ENCODE measurements at places on chromosomes 6 and 20.

DNA sequence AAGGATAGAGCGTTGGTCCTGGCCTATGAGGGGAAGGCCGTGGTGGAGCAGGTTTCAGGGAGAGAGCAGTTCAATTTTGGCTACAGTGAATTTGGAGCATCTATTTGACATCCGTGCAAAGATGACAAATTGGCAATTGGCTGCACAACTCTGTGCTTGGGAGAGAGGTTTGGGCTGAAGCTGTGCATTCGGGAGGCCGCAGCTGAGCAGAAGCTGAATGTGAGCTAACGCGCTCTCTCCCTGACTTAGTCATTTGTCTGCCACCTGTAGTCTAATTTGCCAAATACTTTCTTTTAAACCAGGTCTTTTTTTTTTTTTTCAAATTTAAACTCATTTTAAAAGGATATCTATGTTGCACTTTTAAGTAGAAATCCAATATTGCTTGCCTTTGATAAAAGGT, 78.8 kb downstream of the PHACTR3 start:
- DNase-seq: no peak

DNA sequence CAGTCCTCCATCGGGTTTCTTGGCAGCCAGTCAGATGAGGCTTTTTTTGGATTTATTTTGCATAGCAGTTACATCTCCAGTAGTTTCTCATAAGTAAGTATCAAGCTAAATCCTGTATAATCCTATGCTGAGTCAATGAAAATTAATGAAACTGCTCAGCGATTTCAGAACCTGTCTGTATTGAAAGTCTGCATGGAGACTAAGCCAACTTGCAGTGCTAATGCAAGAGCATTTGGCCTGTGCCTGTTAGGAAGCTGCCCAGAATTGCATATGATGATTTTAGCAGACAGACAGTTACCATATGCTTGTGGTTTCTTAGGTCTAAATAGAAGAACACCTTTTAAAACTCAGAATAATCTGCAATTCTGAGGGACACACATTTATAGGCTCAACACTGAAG, 25.2 kb upstream of the LRRN4 start:
- DNase-seq: no peak

DNA sequence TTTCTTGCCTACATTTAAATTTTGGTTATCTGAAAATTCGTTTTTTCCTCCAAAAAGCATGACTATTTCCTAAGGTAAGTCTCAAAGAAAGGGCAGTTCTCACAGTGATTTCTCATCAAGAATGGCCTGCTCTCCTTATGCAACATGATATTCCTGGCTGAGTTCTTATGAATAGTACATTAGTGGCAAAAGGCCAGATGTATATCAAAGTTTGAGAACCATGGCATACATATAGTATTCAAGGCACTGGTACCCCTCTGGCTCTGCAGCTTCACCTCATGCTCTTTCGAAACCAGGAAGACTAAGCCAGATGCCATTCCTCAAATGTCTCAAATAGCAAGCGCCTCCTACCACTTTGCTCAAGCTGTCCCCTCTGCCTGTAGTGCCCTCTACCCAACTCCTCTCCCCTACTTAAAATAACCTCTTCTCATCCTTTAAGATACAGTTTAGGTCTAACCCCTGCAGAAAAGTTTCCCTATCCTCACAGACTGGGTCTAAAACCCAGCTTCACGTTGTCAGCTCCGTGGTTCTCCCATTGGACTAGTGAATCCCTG, 280.3 kb downstream of the HACE1 start:
- DNase-seq: no peak

- DNase-seq: no peak
Observed at GRCh38 chr6:56739836-56740815, 97.4 kb upstream of the DST start.

GRCh38 chr20:4800131-4800530, 78.4 kb downstream of the PRND start:
- no peak for DNase-seq

GRCh38 chr6:149275621-149276020, 41.9 kb upstream of the TAB2 start:
- no peak for DNase-seq

GRCh38 chr6:160455081-160455480, 106.9 kb downstream of the SLC22A3 start:
- DNase-seq: no peak

- DNase-seq: no peak
Observed at GRCh38 chr6:41561931-41562911, 16.0 kb downstream of the FOXP4 start.

DNA sequence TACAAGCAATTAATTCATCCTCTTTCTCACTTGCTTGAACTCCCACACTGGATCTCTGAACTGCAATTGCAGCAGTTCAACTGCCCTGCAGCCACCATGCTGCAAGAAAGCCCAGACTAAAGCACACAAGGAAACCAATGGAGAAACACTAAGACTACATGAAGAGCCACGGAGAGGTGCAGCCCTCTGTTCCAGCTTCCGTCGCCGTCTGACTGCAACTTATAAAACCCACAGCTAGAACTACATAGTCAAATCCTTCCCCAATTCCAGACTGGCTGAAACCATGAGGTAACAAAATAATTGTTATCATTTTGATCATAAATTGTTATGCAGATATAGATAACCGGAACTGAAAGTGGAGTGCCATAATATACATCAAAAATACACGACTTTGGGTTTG, 21.1 kb upstream of the THEMIS start:
- DNase-seq: no peak

DNA sequence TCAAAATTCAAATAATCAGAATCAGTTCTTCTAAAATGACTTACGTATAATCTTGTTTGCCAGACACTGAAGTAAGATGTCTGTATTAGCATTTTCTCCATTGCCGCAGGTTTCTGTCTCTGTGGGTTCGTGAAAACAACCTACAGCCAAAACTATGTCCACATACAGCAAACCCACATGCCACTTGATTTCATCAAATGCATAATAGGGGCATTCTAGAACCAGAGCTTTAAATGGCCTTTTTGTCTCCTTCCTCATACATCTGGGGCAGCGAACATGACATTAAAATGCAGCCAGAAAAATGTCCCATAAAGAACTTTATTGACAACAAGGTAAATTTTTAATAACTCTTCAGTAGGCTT, 90.2 kb upstream of the QKI start:
- no peak for DNase-seq

- no peak for DNase-seq
Observed at GRCh38 chr6:26273673-26274588, 91.1 kb upstream of the BTN3A2 start.

GRCh38 chr6:37407948-37408347, 25.1 kb upstream of the CMTR1 start:
- DNase-seq: no peak

GRCh38 chr6:68689910-68690309, 54.8 kb downstream of the ADGRB3 start:
- no peak for DNase-seq

DNA sequence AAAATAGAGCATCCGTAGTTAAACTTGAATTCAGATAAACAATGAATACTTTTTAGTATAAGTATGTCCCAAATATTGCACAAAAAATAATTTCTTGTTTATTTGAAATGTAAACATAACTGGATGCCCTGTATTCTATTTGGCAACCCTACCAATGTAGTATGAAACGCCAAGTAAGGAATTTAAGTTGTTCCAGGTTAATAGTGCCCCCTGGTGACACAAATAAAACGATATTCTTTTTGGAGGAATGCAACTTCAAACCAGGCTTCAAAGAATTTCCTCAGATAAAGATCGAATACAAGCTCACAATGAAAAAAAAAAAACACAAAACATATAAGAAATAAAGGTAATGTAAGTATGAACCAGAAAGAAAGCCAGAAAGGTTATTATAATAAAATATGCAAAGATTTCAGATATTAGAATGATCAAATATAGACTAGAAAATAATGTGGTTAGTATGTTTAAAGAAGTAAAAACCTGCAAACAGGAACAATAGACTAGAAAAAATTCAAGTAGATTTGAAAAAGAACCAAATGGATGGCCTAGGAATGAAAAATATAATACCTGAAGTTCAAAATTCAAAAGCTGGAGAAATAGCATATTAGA, 18.4 kb upstream of the AKAP7 start:
- no peak for DNase-seq

GRCh38 chr6:143607974-143608373, 69.8 kb upstream of the PHACTR2 start:
- no peak for DNase-seq

- no peak for DNase-seq
Observed at GRCh38 chr20:48959899-48960550, 38.5 kb downstream of the ARFGEF2 start.

DNA sequence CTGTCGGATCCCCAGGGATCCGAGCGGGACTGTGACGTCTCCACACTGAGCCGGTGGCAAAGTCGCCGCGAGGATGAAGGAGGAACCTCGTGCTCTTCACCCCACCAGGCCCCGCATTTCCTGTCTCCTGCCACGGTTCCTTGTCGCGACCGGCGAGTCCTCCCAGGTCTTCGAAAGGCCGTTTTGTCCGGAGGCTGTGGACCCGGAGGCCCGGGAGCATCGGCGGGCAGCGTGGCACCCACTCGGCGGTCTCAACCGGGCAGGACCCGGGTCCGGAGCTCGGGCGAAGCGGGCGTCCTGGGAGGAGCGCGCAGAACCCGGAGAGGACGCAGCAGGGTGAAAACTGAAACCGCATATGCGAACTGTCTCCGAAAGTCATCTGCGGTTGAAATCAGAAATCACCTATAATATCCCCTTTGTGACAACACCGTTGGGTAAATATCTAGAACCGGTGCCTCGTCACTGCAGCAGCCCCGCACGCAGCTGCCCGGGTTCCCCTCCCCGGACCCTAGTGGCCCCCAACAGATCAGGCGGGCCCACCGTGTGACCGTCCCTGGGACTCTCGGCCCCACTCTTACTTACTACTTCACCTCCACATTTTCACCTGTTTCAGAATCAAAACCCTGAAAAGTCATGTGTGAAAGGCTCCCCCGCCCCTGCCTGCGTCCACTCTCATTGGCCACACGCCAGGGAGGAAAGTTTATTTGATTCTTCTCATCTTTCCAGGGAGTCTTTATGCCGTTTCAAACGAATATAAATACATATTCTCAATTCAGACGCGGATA, 3.1 kb upstream of the ULBP2 start:
- peak; percentile 25 for DNase-seq

DNA sequence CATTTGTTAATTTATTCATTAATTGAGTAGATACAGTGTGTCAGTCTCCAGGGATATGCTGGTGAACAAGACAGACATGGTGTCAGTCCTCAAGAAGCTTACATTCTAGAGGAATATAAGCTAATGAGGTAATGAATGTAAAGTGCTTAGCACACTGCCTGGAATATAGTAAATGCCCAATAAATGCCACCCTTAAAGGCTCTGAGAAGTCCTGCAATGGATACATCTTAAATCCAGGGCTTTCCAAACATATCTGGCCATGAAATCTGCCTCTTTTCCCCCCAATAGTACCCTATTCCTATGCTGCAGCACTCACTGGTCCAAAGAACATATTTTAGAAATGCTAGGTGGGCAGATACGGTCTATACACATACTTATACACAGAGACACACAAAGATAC, 49.2 kb upstream of the CTNNBL1 start:
- no peak for DNase-seq

DNA sequence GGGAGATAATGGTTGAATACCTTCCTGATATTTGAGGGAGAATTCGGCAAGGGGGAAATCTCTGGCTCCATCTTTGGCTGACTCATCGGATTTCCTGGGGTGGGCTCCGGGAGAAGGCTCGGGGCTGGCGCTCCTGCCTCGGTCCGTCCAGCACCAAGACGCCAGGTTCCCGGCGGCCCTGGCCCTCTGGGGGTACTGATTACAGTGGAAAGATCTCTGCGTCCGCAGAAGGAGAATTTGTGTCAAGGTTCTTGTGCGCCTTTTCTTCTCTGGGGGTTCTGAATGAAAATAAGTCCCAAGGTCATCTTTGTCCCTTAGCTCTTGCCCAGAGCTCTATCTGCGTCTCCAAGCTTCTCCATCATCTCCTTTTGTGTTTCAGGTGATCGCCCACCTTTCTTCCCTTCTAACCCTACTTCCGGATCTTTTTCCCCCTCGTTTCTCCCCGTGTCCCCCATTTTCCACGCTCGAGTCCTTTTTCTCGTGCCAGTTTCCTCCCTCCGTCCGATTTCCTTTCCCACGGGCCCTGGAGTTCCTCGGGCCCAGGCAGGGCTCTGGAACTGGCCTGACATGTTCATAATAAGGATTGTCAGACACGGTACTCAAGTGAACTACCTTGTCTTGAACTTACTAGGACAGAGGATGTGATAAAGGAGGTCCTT, 11.6 kb downstream of the NRN1 start:
- DNase-seq: no peak

DNA sequence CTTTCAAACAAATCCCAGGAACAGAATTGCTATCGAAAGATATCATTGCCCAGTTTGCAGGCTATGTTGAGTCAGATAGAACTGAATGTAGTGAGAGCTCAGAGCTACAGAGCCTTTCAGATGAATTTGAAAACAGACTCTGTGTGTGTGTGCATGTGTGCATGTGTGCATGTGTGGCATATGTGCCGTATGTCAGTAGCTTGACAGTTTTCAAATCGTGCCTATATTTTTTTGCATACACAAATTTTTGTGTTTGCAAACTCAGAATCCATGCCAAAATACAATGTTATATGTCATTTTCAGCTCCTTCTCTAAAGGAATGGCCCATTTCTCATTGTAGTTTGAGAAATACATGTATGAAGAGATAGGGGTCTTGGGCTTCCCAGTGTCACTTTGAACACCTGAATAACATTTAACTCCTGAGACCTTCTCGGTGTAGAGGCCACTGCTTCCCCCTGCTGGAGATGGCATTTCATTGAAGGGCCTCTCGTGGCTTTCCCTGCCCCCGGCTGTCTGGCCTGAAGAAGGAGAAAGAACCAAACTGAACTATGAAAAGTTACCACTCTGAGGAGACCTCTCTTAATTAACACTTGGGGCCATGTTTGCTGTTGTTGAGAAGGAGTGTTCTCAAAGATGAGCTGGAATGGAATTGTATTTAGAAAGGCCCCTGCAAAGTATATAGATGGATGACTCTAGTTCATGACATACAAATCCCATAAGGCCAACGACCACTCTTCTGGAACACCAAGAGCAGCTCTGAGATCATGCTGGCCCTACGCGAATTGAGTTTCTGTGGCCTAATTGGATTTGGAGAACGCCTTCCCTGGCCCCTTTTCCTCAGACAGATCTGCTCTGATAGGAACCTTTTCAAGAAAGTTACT, 58.7 kb downstream of the VAPB start:
- peak; percentile 15 for DNase-seq

DNA sequence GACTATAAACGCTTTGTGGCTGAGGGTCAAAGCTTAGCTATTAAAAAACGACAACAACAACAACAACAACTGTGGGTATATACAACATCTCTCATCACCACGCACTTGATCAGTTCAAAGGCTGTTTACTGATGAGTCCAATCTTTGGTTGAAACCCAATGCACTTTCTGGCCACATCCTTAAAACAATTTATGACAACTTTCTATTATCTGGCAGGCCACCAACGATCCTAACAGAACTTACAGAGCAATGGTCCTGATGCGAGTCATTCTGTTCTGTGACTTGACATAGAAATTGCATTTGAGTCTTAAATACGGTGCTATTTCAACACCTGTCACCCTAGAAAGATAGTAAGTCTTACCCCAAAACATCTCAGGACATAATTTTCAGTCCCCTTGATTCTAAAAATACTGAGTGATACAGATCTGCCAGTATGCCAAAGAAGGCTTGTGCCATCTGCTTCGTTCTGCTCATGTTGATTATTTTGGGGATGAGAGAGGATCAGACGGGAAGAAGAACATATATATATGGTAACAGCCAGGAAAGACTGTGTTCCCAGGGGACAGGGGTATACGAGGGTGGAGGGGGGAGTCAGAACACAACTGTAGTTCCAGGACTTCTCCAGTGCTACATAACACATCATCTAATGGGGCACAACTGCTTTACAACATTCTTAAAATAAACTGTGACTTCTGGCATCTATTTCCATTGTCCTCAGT, 55.8 kb downstream of the PLAGL1 start:
- no peak for DNase-seq
